ENCODE measurements at places on chromosomes 1 and 21.

- H3K4me3 ChIP-seq = peak overlapping the region; percentile 46
- H3K4me1 ChIP-seq = peaks cover 15% of the 10 kb centered on the region
- DNase-seq = no peak
- H3K27ac ChIP-seq = no peak overlapping the region
Observed at GRCh38 chr1:30824736-30825429, 67.3 kb upstream of the LAPTM5 start.

GRCh38 chr1:53380296-53380695 lies 52.4 kb upstream of the LRP8 start:
- no peak for DNase-seq
- no peak overlapping the region for H3K27ac ChIP-seq
- H3K36me3 ChIP-seq = no peaks in the 10 kb centered on the region
- H3K4me3 ChIP-seq = no peak overlapping the region
- H3K27me3 ChIP-seq = no peaks in the 10 kb centered on the region

GRCh38 chr1:24925082-24925779 lies 4.8 kb downstream of the RUNX3 start:
- no peaks in the 10 kb centered on the region for H3K4me1 ChIP-seq
- no peak overlapping the region for H3K27ac ChIP-seq
- peaks cover 63% of the 10 kb centered on the region for H3K27me3 ChIP-seq
- DNase-seq = no peak
- no peak overlapping the region for H3K4me3 ChIP-seq

GRCh38 chr1:57632401-57632800 lies 208.5 kb upstream of the DAB1 start:
- H3K27ac ChIP-seq = no peak overlapping the region
- no peaks in the 10 kb centered on the region for H3K27me3 ChIP-seq
- peak; percentile 30 for DNase-seq
- H3K36me3 ChIP-seq = no peaks in the 10 kb centered on the region

GRCh38 chr1:174344162-174344561 lies 103.6 kb upstream of the GPR52 start:
- H3K27ac ChIP-seq = no peak overlapping the region
- no peaks in the 10 kb centered on the region for H3K4me1 ChIP-seq
- no peak for DNase-seq

GRCh38 chr1:17826165-17826488 lies 71.0 kb downstream of the ACTL8 start:
- H3K36me3 ChIP-seq = no peaks in the 10 kb centered on the region
- H3K27me3 ChIP-seq = peaks cover 8% of the 10 kb centered on the region
- no peaks in the 10 kb centered on the region for H3K4me1 ChIP-seq

GRCh38 chr21:44539991-44540666 lies at the start of gene KRTAP10-1:
TSS of gene KRTAP10-1 (minus strand) at chr21:44540195. CDS start at chr21:44540150, 45 bp downstream.
- DNase-seq = no peak
- no peaks in the 10 kb centered on the region for H3K4me1 ChIP-seq

All from astrocyte (in vitro differentiated cells and primary cell).